Cerebellum (tissue), 4 donors: ENCODE measurements at places on chromosomes 1 and 21.

- no peak for DNase-seq
Measured at GRCh38 chr21:44487831-44488230, 32.5 kb downstream of the LRRC3 start.

GRCh38 chr1:200949626-200950025 is 54.9 kb downstream of the INAVA start:
- no peak for DNase-seq

- DNase-seq = peak; percentile 92
Measured at GRCh38 chr1:155050560-155051341, at the start of gene ADAM15. TSS of gene ADAM15 (plus strand) at chr1:155051316. CDS start at chr1:155051387, 71 bp downstream.

DNA sequence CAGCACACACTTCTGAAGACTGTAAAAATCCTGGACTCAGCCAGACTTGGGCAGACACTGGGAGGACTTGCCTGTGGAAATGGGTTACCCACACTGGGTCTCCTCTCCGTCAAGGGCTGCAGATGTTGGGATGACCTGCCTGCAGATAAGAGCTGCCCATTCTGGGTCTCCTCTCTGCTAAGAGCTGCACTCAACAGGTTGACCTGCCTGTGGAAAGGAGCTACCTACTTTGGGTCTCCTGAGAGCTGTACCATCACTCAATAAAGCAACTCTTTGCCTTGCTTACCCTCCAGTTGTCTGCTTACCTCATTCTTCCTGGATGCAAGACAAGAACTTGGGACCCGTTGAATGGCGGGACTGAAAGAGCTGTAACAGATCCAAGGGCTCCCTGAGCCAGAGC is 28.2 kb downstream of the ZCCHC17 start:
- no peak for DNase-seq

DNA sequence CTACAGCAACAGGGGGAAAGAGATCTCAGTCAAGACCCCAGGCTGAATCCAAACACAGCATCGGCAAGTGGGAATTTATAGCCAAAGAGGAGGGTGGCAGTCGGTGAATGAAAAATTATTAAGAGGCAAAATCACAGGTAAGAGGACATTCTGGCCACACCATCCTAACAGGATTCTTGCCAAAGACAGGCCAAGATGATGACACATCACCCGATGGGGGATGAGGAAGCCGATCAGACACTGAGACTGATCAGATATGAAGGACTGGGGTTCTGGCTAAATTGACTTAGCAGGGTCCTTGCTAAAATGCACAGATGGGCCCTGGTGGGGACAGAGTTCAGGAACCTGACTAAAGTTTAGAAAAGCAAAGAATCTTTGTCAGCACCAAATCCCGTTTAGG is 402.2 kb downstream of the SMYD3 start:
- peak; percentile 12 for DNase-seq

DNA sequence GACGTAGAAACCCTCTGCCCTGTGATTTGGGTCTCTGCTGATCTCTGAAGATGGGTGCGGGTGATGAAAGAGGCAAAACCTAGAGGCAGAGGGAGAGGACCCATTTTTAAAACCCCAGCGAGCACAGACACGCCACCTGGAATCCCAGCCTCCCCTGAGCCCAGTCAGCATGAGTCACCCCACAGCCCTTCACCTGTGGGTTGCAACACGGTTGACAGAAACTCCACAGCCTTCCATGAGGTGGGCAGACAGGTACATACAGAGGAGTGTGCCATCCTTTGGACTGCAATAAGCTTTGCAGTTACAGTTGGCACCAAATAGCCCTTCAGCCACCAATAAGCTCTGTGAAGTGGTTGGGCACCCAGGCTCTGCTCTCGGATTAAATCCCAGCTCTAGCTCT is 2.1 kb upstream of the GRHL3 start:
- no peak for DNase-seq

- no peak for DNase-seq
Measured at GRCh38 chr1:53142226-53142853, at the start of gene SLC1A7. TSS of gene SLC1A7 (minus strand) at chr1:53142638. CDS start at chr1:53142449, 189 bp downstream.

- no peak for DNase-seq
Measured at GRCh38 chr1:24437631-24438396, 22.2 kb downstream of the NIPAL3 start.

- DNase-seq = no peak
Measured at GRCh38 chr1:228850141-228851100, 115.1 kb downstream of the RHOU start.

DNA sequence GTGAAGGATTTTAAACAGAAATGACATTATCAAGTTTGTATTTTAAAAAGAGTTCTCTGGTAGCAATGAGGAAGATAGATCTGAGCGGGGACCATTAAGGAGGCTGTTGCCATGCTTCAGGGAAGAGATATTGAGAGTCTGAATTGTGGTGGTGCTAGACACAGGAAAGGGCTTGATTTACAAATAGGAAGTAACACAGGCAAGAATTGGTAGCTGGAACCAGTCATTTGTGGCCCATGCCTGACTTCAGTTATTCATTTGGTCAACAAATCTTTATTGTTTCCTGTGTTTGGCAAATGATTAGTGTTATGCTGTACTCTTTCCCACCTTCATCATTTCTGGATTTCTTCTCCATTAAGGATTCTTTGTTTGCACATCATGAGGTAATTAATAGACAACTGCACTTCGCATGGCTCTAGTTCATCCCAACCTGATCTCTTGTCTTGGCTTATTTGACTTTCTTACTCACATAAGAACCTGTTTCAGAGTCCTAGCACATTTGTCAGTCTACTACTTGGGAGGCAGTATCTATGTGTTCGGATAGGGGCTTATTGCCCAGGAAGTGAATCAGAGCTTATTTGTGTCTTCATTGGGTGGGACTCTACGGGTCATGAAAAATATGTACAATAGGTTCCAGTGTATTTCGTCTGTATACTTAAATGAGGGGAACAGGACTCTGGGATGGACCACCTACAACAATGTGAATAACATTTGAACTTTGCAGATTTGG is 32.3 kb downstream of the EEIG2 start:
- DNase-seq = no peak
